Activated T-helper 1 cell treated with anti-CD3 and anti-CD28 coated beads, Interleukin-2, amount 50 U/mL, for 16 hours (primary cell): ENCODE measurements at places on chromosomes 5 and 9.

- DNase-seq: no peak
Measured at GRCh38 chr9:132474253-132474652, 64.2 kb downstream of the CFAP77 start.

DNA sequence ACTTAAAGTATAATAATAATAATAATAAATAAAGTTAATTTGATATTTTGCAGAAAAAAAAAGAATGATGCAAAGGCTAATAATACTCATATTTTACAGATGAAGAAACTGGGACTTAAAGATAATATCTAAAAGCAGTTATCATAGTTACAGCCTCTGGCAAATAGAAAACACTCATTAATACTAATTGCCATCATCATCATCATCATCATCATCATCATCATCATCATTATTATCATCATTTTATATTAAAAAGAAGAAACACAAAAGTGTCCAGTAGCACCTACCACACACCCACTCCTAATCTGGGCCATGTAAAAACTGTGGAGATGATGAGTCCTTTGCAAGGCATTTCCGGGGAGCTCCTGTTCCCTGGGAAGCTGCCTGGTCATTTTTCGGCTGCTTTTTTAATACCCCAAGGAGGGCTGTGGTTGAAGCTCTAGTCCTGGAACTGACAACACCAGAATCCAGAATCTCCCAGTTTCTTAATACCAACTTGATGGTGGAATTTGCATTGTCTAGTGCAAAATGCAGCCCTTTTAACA, 70.8 kb downstream of the HTR4 start:
- no peak for DNase-seq

GRCh38 chr5:3818624-3819023, 223.0 kb downstream of the IRX1 start:
- no peak for DNase-seq

DNA sequence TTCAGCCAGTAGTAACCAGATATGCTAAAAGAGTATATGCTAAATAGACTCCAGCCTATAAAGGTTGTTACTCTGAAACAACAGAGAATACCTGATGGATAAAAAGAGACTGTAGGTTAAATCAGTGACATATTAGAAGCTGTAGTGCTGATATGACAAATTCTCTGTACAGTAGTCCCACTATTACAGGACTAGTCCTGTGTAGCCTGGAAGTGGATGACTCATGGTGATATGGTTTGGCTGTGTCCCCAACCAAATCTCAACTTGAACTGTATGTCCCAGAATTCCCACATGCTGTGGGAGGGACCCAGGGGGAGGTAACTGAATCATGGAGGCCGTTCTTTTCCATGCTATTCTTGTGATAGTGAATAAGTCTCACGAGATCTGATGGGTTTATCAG, 276.2 kb upstream of the POU5F2 start:
- no peak for DNase-seq

- no peak for DNase-seq
Measured at GRCh38 chr5:151054709-151055108, 26.1 kb downstream of the TNIP1 start.

- no peak for DNase-seq
Measured at GRCh38 chr5:153211076-153211475, 279.4 kb upstream of the GRIA1 start.

DNA sequence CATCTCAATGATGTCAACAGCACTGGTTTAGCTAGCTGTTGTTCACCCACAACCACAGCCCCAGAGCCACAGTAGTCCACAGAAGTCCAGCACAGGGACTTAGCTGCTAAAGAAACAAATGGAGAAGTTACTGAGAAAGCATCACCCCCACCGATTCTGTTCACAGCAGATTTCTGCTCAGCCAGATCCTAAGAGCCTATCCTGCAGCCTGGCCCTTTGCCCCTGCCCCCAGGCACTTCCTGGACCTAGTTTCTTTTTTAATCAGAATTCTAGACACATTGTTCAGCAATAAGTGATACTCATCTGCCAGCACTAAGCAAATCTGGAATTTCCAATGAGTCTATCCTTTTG, 7.4 kb downstream of the B4GALT1 start:
- DNase-seq: peak; percentile 22

GRCh38 chr5:177495243-177496060, 2.0 kb downstream of the PDLIM7 start:
- DNase-seq: no peak

DNA sequence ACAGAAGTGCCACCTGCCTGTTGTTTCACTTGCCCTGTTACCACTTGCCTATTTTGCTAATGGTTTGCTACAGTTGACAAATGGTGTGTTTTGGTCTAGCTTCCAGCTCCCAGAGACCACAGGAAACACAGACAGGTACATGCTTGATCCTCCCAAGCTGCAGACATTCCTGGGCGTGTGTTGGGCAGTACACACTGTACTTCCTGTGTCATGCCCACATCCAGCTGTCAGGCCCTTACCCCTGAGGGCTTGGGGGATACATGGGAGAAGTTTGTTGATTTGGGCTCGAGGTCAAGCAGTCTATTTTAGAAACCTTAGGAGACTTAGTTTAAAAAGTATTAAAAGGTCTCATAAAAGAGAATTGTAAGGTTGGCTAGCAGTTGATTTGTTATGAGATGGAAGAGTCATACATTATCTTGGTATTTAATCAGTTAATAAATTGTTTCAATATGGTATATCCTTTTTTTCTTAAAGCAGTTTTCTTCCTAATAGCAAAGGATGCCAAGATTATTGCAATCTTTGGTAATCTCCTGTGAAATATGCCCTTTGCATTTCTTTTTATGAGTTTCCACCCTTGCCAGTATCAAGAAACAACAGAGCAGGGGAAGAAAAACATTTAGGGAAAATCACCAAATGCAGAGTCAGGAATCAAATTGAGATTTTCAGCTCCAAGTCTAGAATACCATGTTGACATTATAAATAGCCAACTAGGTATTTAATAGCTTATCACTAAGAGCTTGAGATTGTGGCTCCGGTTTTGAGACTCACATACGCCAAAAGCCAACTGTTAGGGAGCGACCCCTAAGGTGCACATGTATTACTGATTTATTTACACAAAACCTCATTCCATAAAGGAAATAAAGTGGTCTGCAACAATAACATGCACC, 52.3 kb upstream of the CD180 start:
- no peak for DNase-seq

DNA sequence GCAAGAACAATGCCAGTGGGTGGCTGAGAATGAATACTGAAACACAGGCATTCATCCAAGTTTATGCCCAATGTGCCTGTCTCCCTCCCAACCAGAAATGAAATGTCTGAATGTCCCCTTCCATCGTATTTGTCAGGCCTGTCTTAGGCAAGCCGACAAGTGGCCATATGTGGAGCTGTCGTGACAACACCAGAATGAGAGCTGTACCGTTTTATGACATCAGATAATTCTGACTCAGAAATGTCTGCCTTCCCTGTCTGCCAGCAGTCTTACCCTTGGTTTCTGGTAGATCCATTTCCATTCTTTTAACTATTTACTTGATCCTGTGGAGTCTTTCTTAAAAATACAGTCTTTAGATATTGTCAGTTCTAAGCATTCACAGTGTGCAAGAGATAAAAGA, 211.8 kb downstream of the NR3C1 start:
- no peak for DNase-seq

- no peak for DNase-seq
Measured at GRCh38 chr5:34857161-34857560, 18.2 kb downstream of the TTC23L start.

- no peak for DNase-seq
Measured at GRCh38 chr9:129569502-129570449, 51.1 kb downstream of the C9orf50 start.

DNA sequence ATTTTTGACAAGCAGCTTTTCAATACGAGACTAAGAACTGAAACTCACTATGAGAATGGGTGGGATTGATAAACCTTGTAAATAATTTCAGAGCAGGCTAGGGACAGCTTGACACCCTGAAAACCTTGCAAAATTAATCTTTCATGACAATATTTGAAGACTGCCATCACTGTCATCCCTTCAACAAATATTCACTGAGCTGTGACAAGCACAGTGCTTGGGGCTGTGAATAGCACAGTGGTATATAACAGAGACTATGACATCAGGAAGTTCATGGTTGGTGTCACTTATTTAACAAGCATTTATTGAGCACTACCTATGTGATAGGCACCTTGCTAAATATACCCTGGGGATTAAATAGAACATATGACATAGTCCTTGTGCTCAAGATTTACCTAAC, 741.0 kb upstream of the RIOK2 start:
- DNase-seq: no peak

- DNase-seq: no peak
Measured at GRCh38 chr9:79492092-79493009, 79.4 kb upstream of the TLE4 start.

- DNase-seq: no peak
Measured at GRCh38 chr5:1367149-1367548, 22.2 kb upstream of the CLPTM1L start.

DNA sequence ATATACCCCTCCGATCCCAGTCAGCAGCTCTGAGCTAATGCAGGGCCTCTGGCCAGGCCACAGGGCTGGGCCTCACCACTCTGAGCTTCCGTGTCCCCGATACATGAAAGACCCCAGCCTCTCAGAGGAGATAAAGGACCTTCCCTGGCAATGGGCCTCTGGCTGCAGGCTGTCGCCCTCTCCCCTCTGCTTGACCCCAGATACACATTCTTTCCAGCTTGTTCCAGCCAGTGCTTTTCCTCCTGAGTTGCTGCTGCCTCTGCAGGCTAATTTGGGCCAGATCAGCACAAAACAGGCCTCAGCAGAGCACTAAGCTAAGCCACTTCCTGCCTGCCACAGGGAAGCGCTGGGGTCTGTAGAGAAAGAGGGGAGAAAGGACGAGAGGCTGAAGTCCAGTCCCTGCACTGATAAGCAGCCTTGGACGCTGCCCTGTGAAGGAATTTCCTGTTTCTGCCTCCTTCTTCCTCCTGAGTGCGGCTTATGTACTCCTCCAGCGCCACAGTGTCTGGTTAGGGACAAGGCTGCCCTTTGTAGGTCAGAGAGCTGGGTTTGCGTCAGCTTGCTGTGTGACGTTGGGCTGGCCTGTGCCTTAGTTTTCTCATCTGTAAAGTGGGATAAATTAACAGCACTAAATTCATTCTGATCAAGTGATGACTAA, 73.0 kb upstream of the IL17B start:
- DNase-seq: no peak

DNA sequence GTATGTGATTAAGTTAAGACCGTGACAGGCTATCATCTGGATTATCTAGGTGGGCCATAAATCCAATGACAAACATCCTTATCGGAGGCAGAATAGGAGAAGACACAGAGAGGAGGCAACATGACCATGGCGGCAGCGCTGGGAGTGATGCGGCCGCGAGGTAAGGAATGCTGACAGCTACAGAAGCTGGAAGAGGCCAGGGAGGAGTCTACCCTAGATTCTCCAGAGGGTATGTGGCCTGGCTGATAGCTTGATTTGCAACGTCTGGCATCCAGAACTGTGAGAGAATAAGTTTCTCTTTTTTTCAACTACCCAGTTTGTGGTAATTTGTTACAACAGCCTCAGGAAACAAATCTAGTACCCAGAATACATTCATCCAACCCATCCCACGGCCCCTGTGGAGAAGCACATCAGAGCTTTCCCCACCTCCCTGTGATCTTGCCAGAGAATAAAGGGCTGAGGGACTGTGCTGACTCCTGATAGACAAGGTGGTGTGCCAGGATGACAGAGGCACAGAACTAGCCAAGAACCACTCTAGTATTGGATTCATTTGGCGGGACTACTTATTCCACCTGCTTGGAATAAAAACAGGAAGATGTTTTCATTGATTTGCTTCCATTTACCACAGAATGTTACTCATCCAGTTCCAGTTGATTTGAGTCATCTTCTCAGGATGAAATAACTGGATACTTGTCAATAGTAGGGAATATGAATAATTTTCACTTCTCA, 187.4 kb downstream of the MAN2A1 start:
- DNase-seq: no peak

GRCh38 chr5:35828082-35828598, 28.6 kb upstream of the IL7R start:
- no peak for DNase-seq

DNA sequence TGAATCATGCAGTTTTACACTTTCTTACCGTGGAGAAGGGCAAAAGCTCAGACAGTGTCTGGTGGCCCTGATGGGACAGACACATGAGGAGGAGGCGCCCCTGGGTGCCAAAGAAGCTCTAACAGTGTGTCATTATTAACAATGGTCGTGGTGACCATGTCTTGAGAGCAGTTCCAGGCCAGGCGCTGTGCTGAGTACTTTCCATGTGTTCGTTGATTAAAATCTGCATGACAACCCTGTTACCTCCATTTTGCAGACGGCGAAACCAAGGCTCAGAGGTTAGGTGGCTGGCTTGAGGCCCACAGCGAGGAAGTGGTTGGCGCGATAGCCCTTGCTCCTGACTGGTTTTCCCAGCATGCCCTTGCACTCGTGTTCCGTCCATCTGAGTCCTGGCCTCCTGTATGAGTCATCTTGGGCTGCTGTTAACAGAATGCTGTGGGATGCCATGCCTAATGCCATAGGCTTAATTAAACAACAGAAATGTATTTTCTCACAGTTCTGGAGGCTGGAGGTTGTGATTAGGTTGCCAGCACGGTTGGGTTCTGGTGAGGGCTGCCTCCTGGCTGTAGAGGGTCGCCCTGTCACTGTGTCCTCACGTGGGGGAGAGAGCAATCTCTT, 92.0 kb downstream of the AMBP start:
- DNase-seq: no peak

DNA sequence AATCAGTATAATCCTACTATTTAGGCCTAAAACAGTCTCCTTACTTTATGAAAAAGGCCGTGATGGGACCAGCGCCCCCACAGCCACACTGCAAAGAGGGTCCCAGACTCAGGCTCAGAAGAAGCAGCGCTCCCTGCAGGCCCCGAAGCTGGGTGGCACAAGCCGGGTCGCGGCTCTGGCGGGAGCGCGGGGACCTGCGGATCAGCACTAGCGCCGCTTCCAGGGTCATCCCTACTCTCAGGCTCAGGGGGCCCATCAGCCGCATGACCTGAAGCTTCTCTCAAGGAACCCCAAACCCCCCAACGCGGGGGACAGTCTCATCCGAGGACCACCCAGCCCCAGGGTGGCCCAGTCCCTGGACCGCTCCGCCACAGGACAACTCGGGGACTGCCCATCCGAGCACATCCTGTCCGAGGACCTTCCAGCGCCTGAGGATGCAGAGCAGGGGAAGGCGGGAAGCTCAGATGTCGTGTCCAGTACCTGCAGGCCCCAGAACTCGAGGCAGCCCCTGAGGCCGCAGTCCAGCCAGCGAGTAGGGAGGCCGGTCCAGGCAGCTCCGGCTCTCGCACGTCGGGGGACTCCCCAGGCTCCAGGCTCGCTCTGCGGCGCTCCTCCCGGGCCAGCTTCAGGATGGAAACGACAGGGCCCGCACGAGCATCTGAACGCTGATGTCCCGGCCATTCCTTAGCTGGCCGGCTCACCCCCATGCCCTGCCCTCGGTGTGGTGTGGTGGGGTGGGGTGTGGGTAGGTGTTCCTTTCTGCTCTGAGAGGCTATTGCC, 32.4 kb upstream of the CDK20 start:
- DNase-seq: no peak
